ENCODE measurements at places on chromosomes 13 and 19. TPM values are rescaled to one million over a fixed set of nuclear protein-coding genes. Genes with fewer than 3 reads are reported as not detected.

- DNase-seq: no peak
Measured at GRCh38 chr13:40681341-40682146, 15.1 kb upstream of the FOXO1 start.

GRCh38 chr13:104170980-104171555 is 1104.9 kb upstream of the SLC10A2 start:
- no peak for DNase-seq

DNA sequence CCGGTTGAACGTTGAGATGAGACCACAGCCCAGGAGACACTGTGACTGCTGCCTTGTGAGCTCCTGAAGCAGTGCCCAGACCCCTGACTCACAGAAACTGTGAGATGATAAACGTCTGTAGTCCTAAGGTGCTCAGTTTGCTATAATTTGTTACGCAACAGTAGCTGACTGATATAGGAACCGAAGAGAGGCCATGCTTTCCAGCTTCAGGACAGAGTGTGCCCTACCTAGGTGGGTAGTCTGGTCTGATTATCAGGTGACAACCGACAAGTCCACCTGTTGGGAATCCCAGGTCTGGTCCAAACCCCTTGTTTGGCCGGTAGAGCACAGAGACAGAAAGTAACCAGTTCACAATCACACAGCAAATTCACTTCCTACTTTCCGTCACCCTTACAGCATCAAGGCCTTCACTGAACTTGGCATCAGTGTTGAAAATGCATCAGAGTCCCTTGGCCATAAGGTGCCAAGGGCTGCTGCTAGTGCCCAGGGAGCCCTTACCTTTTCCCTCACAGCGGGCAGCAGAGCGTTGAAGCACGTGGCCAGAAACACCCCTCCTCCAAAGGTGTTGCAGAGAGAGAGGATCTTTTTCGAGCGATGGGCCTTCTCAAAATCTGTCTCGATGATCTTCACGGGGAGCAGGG is 3.1 kb downstream of the SLC39A3 start:
- no peak for DNase-seq

GRCh38 chr13:41006978-41007743 is 12.0 kb downstream of the ELF1 start:
- DNase-seq: no peak

DNA sequence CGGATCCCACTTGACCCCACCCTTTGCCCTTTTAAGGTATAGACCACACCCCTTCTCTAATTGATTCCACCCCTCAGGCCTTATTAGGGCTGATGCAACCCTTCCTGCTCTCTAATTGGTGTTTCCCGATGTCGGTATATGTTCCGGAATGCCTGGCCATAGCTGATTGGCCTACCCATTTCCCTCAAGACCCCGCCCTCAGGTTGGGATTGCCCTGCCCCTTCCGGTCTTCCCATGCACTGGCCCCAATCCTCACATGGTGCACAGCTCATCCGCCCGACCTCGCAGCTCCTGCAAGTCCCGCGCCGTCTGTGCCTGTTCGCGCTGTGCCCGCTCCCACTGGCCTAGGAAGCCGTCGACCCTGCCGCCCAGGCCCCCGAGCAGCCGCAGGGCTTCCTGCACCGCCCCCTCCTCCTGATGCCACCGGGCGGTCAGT is 18.1 kb downstream of the TSKS start:
- no peak for DNase-seq

DNA sequence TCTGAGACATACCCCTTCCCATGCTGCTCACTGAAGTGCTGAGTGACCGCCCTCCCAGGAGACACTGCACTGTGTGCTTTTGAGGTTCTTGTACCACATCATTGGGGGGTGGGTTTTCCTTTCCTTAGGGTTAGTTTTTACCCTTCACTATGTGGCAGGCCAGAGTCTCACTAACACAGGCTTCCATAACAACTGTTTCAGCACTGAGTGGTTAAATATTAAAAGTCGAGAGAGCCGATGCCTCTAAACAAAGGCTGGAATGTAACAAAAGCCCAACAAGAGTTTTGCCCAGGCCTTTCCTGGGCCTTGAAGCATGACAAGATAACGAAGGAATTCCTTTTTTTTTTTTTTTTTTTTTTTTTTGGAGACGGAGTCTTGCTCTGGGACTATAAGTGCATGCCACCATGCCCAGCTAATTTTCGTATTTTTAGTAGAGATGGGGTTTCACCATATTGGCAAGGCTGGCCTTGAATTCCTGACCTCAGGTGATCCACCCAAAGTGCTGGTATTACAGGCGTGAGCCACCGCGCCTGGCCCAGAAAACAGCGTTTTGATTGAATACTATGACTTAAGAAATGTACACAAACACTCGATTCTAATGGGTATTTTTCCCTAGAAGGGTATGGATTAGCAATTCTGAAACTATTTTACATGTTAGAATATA is 46.5 kb downstream of the ZNF823 start:
- DNase-seq: no peak

GRCh38 chr19:45526143-45526542 is 18.9 kb downstream of the VASP start:
- DNase-seq: no peak

DNA sequence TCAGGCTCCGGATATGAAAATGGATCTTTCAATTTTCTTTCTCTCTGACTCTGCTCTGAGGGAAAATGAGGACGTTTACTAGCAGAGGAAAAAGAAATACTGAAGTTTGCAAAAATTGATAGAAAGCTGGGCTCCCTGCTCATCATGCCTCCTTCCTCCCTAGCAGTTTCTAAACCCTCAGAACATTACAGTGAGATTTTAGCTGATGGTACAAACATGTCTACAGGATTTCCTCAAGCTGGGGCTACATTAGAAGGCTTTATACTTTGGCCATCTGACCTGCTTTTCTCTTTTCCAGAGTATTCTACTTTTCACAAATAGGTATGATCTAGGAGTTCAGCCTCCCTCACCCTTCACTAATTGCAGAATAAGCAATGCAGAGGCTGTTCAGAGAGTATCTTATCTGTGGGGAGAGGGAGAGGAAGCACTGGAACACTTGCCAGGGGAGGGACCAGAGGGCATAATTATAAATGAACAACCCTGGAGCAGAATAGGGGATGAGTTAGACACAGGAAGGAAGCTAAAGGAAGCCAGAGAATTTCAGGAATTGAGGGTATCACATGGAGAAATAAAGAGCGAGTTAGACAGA is 30.0 kb downstream of the CEACAM1 start:
- no peak for DNase-seq

DNA sequence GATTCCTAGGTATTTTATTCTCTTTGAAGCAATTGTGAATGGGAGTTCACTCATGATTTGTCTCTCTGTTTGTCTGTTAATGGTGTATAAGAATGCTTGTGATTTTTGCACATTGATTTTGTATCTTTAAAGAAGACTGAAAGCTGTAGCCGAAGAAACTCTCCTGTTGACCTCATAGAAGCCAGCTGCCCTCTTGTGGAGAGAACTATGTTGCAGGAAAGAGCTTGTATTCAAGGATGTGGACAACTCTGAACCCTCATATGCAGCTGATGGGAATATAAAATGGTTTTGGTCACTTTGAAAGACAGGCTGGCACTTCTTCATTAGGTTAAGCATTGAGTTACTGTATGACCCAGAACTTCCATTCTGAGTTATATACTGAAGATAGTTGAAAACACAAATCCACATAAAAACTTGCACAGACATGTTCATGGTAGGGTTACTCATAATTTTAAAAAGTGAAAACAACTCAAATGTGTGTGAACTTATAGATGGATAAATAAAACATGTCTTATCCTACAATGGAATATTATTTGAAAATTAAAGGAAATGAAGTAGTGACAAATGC is 65.8 kb upstream of the SLITRK6 start:
- no peak for DNase-seq

DNA sequence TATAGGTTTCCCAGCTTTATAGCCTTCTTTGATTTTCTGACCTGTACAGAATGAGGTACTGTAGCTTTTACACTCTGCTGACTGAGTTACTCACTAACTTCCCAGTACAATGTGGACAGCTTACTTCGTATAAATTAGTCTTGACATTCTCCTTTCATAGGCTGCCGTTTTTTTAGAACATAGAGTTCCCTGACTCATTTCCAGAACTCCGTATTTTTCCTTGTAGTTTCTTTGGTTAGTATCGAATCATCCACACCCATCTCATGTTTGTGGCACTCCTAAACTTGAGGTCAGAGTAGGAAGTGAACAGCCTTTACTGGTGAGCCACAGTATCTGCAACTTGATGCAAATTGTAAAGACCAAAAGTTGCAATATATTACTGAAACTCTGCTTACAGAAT is 303.9 kb downstream of the SLITRK5 start:
- DNase-seq: no peak

TGFBR3L gene
- total RNA-seq: 1.5 TPM

DNA sequence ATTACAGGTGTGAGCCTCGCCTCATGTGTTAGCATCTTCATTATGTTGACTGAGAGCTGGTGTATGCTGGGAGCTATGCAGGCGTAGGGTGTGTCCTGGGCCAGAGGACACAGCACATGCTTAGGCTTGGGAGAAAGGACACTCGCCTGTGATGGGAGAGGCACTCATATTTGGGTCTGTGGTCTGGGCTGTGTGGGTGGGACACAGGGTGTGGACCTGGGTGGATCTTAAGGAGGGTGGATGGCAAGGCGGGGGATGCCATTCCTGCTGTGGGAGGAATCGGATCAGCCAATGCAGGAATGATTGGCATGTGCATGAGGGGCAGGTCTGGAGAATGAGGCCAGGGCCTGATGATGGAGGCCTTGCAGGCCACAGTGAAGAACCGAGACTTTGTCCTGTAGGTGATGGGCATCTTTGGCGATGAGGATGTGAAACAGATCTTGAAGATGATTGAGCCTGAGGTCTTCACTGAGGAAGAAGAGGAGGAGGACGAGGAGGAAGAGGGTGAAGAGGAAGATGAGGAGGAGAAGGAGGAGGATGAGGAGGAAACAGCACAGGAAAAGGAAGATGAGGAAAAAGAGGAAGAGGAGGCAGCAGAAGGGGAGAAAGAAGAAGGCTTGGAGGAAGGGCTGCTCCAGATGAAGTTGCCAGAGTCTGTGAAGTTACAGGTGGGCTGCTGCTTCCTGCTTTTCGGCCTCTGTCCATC is 55.4 kb downstream of the RYR1 start:
- DNase-seq: no peak

DNA sequence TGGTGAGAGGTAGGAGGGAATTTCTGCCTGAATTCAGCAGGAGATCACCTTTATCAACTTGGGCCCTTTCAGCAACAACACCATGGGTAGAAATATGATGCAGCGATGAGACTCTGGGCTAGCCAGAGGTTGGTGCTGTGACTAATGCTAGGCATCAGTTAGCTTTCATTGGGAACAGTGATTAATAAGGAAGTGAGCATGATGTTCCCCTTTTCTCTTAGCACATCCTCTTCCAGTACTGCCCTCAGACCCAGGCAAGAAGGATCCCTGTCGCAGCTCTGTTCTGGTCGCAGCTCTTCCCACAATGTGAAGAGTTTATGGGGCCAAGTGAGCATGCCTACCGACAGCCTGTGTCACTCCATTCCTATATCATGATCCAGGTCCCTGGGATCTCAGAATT is 100.5 kb downstream of the FLT1 start:
- DNase-seq: no peak

DNA sequence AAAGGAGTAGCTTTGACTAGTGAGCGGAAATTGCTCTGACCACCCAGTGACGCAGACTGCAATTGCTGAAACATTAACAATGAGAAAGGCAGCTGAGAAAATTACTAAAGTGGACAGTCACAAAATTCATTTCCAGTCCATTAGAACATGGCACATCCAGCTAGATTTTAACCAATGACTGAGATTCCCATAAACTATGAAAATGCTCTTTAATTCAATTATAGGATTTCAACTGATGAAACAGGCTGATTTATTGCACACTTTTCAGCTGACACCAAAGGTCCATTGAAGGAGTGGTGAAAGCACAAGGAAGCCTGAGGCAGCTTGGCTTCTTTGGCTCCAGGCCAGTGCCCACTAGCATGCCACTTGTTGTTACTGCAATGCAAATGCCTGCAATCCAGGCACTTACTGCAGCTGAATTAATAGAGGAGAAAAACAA is 933.4 kb downstream of the SLITRK6 start:
- no peak for DNase-seq

DNA sequence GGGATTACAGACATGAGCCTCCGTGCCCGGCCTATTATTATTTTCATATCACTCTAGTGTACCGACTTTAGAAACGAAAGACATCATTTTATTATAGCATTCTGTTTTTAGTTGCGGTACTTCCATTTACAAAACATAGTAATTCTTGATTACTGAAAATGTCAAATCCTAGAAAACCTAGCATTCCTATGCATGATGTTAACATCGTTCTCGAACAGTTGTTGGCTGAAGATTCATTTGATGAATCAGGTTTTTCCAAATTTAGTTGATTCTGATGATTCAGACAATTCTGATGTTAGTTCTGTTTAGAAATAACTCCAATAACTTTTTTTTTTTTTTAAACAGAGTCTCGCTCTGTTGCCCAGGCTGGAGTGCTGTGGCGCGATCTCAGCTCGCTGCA is 11.5 kb upstream of the MTRF1 start:
- no peak for DNase-seq

DNA sequence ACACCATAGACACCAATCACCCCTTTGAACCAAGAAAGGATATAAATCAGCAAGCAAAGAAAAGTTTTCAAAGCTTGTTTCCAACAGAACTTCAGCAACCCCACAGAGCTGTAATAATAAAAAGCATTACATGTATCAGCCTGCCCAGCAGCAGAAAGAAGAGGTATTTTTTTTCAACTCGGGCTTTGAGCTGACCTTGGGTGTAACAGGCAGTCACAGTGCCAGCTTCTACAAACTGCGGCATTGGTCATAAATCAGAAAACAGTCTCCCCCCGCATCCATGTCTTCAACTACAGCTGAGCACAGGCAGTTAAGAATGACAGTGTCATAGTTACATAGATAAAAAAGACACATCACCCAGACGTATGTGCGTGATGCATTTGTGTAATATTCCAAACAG is 671.0 kb upstream of the SLITRK1 start:
- DNase-seq: no peak

LSR gene
- 32.9 TPM for total RNA-seq

GRCh38 chr19:41707871-41708371 is 505 bp upstream of the CEACAM5 start:
- DNase-seq: peak; percentile 64

TMEM255B gene
- total RNA-seq: 6.4 TPM

- DNase-seq: no peak
Measured at GRCh38 chr19:40744554-40745401, 5.5 kb downstream of the ACTMAP start.

DNA sequence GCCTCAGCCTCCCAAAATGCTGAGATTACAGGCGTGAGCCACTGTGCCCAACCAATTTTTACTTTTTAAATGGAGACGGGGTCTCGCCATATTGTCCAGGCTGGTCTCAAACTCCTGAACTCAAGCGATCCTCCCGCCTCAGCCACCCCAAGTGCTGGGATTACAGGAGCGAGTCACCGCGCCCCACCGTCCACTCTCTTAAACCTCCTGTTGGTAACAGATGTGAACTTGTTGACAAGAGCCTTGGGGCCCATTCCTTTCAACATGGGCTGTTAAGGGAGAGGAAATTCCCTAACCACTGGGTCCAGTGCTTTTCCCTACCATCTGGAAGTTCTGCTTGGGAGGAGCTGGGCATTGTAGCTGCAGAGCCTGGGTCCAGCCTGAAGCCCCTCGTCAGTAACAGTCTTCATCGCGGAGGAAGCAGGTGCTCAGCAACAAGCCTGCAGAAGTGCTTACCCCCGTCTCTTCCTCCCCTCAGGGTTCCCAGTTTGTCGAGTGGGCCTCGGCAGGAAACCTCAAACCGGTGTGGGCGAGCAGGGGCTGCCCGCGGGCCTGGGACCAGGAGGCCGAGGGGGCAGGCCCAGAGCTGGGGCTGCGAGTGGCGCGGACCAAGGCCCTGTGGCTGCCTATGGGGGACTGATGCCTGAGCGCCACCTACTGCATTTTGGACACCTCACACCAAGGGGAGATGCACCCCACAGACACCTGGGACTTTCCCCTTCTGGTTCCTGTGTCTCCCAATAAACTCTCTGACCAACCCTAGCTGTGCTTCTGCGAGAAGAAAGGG is 4.0 kb upstream of the FLT3LG start:
- no peak for DNase-seq

ANGPTL8 gene
- not detected for total RNA-seq
